Cardiac fibroblast (primary cell): ENCODE measurements at places on chromosomes 3 and 15.

GRCh38 chr15:40545457-40545856 lies 19.4 kb downstream of the CCDC32 start:
- DNase-seq, result no peak

DNA sequence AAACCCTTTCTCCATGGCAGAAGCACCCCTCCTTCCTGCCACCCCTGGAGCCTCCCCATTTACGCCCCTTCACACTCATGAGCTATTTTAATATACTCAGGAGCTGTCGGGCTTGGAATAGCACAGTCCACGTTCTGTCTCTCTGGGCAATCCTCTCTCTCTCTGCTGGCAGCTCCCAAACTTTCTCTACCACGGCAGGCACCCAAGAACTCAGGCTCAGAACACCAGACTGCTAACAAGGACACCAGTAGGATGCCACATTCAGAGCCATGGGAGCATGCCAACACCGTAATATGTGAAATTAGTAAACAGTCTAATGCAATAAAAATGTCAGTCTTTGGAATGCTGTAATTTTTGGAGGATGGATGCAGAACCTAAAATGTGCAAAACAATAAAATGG lies 19.3 kb downstream of the TNFAIP8L3 start:
- no peak for DNase-seq

- DNase-seq, result peak; percentile 91
Observed at GRCh38 chr3:194070634-194071409, 65.1 kb upstream of the HES1 start.

GRCh38 chr3:114378760-114379159 lies 84.9 kb downstream of the TIGIT start:
- no peak for DNase-seq

DNA sequence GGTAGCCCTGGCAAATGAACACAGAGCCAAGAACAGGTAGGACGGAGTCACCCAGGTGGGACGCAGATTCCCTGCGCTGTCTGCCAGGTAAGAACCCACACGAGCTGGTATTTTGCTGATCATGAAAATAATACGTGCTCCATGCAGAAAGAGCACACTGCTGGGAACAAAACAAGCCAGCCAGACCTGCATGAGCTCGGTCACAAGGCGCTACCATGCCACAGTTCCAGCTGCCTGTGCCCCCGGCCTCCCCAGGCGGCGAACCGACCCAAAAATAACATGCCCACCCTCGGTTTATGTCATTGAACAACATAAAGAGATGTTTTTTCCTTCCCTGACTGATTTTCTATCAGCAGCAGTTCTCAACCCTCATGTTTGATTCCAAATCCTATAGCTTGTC lies 25.8 kb downstream of the CYFIP1 start:
- no peak for DNase-seq

GRCh38 chr3:109275702-109276293 lies 40.5 kb downstream of the DPPA2 start:
- peak; percentile 67 for DNase-seq

GRCh38 chr3:115217678-115218451 lies 70.8 kb upstream of the ZBTB20 start:
- peak; percentile 89 for DNase-seq

DNA sequence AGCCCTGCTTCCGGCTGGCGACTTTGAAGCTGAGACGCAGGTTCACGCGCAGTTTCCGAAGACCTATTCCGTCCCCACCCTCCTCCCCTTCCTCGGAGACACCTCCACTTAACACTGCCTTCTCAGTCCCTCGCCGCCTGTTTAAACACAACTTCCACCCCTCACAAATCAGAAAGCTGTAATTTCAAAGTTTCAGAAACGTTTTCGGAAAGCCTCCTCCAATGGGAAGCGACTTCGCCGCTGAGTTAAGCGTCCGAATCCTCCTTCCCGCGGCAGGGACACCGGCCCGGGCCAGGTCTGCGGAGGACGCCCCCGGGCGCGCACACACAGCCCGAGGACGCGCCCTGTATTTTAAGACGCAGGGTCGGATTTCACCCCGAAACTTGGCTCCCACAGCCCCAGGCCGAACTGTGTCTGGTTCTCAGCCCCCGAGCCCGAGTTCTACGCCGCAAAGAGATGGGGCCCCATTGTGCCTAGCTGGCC lies 559 bp upstream of the LRRN1 start:
- DNase-seq, result no peak

GRCh38 chr15:29170521-29170920 lies 99.1 kb downstream of the NSMCE3 start:
- no peak for DNase-seq

DNA sequence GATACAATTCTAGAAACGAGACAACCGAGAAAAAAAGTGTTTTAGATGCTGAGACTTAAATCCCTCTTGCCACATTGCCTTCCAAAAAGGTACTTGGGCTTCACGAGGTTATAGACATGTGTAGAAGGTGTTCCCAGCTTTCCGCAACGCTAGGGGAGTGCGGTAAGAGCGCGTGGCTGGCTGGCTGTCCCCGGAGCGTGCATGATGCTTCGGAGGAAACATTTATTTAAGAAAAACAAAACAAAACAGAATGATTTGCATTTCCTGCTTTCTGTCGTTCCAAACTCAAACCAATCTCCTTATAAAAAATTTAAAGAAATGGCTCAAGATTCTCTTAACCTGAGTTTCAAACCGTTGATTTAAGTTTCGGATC lies 841 bp downstream of the SLC6A20 start:
- peak; percentile 21 for DNase-seq

GRCh38 chr15:22240986-22241385 lies 160.7 kb downstream of the OR4M2 start:
- no peak for DNase-seq

DNA sequence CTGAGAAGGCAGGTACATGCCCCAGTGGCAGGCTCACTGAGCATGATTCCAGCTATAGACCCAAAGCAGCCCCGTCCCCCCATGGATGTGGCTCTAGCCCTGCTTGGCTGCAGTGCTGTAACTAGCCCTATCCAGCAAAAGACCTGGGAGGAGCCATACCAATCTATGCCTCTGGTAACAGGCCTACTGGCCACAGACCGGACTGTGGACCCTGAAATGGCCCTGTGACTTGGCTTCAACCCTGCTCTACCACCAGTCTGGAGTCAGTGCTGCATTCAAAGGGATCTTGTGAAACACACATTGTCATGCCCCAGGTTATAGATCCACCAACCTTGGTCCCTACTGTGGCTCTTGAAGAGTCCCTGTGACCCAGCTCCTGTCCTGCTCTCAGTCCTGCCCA lies 46.7 kb downstream of the OXSM start:
- no peak for DNase-seq

- DNase-seq, result no peak
Observed at GRCh38 chr3:107476462-107476861, 46.3 kb upstream of the BBX start.

DNA sequence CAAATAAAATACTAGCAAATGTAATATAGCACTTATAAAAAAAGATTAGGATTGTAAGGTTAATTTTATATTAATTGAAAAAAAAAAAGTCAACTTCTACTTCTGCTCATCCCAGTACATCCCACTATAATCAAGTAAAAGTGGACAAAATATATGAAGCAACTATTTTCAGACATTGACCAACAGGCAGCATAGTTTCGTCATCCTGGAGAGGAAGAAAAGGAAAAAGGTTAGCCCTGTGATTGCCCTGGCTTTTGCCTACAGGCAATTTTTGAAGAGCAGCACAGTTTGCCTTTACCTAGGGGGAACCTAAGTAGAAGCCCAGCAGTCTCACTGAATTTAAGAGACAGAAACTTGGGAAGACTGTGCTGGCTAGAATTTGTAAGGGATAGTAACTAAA lies 52.2 kb upstream of the ACTC1 start:
- DNase-seq, result peak; percentile 13

DNA sequence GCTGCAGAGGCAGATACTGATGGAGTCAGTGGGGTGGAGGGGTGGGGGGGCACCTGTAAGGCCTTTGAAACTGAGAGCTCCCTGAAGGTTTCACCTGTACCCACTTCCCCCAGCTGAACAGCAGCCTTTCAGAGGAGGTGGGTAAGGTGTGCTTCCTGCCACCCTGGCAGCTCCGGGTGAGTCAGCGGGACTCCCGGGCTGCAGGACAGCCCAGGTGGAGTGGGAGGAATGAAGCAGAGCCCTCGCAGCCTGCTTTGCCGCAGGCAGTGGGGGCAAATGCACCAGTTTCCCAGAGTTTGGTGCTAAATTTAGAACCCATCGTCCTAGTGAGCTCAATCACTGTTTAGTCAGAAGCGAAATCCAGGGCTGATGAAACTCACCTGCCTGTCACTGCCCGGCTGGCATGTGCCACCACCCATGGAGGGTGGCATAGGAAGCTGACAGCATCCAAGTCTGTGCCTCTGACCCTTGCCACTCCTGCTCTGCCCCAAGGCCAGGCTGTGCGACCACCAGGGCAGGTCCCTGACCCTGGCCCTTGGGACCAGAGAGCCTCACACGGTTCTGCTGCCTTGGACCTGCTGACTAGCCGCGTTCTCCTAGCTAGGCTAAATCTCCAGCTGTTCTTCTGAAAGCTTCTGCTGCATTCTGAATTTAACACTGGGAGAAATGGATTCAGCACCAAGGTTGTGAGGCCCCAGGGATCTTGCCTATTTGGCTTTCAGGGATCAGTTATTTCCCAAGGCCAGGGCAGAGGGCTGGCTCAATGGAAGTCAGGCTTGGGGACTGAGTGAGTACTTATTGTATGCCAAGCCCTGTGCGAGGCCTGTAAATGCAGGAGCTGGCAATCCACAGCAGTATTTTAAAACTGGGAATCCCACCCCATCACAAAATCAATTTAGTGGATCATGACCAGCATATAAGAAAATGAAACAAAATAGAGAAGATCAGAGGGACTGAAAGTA lies 67.3 kb upstream of the RASGRF1 start:
- no peak for DNase-seq

GRCh38 chr3:134354612-134355251 lies 19.5 kb downstream of the AMOTL2 start:
- no peak for DNase-seq

GRCh38 chr15:91845720-91846119 lies 7.8 kb upstream of the SLCO3A1 start:
- DNase-seq, result no peak

DNA sequence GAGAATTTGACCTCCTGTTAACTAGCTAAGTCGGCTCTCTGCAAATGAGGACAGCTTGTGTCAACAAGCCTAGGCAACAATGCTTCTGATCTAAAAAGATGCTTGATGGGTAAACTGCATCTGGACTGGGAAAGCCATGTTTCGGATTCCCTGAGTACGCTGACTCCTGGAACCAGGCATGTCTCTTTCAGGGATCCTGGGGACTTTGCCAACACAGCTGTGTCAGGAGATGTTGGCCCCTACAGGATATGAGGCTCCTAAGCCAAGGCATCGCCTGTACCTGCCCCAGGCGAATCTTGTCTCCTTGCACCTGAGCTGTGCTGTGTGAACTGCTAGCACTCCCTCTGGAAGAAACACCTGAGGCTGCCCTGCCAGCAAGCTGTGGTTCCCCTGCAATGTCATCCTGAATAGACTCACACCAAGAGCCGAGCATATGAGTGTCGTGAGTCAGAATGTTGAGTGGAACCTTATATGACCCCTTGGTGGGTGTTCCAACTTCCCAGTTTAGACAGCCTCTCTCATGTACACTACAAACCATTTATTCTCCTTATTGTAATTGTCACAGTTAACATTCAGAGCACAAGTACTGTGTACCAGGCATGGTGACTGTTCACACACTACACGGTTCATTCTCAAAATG lies 17.0 kb downstream of the EOGT start:
- peak; percentile 38 for DNase-seq
